ENCODE measurements at places on chromosomes 5 and 9.

- no peak for DNase-seq
- H3K27ac ChIP-seq, result no peak overlapping the region
- H3K4me3 ChIP-seq, result no peak overlapping the region
- H3K4me1 ChIP-seq, result no peaks in the 10 kb centered on the region
Measured at GRCh38 chr5:41404757-41405156, 105.6 kb downstream of the PLCXD3 start.

DNA sequence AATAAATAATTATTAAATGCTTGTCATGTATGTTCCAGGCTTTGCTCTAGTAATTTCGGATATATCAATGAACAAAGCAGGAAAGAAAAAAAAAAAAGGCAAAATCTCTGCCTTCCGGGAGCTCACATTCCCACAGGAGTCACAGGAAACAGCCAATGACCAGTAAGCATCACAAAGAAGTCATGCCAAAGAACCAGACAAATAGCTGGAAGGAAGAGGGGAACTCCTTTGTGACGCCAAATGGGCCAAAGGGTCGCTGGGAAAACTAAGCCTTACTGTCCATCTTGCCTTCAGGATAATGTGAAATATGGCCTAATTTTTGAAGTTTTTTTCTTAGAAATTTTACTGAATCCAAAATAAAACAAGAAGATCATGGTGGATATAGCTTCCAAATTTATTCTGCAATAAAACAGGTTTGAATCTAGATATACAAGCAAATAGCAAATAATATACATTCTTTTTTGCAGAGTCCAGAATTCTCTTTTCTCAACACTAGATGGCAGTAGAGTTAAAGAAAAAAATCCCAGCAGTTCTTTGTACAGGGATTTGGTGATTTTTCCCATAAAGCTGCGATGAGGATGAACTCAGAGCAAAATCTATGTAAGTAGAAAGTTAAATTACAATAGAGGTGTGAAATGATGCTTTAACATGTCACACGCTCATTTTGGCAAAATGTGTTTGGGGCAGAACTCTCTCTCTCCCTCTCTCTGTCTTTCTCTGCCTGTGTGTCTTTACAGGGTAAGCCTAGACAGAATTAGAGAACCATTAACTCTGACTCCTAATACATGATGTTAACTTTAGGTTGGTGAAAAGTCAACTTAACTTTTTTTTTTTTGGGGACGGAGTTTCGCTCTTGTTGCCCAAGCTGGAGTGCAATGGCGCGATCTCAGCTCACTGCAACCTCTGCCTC lies 60.0 kb upstream of the TUT7 start:
- H3K27ac ChIP-seq, result no peak overlapping the region
- no peak for DNase-seq
- H3K36me3 ChIP-seq, result no peaks in the 10 kb centered on the region
- H3K27me3 ChIP-seq, result no peaks in the 10 kb centered on the region

- no peak for DNase-seq
- H3K27me3 ChIP-seq, result no peaks in the 10 kb centered on the region
- no peaks in the 10 kb centered on the region for H3K4me1 ChIP-seq
- no peaks in the 10 kb centered on the region for H3K36me3 ChIP-seq
Measured at GRCh38 chr5:152606776-152607364, 201.8 kb upstream of the NMUR2 start.

DNA sequence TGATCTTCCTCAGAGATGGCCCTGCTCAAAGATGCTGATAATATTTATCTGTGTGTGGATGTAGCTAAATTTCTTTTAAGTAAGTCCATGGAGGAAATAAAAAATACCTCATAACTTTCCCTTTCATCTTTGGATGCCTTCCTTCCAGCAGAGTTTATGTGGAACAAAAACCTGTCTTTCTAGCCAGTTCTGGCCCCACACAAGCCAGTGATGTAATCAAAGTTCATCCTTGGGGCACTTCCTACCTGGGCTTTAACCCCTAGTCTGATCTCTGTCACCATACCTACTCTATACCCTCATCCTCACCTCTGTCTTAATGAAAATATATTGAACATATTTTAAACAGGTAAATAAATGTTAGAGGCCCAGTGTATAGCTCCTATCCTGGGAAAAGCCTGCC lies 39.8 kb upstream of the RASGRF2 start:
- H3K4me1 ChIP-seq, result peaks cover 5% of the 10 kb centered on the region
- H3K27me3 ChIP-seq, result no peaks in the 10 kb centered on the region
- no peak overlapping the region for H3K27ac ChIP-seq
- no peaks in the 10 kb centered on the region for H3K36me3 ChIP-seq
- DNase-seq, result no peak

DNA sequence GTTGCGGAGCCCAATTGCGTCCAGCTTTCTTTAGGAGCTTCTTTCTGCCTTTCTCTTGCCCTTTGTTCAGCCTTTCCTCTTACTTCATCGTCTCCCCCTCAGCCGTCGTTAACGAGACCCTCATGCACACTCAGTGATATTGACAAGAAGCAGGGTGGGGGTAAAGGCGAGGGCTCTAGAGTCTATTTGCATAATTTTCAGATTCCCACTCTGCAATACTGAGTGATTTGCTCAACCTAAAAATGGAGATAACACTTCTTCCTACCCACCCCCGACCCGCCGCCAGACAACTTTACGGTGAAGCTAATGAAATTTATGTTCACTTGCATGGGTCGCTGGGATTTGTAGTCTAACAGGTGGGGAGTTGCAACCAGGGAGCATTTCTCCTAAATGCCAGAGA lies 1.3 kb upstream of the TBC1D2 start:
- H3K27me3 ChIP-seq, result peaks cover 3% of the 10 kb centered on the region
- H3K36me3 ChIP-seq, result no peaks in the 10 kb centered on the region
- no peak for DNase-seq
- peak overlapping the region; percentile 97 for H3K4me3 ChIP-seq

GRCh38 chr9:80707120-80707519 lies 982.2 kb downstream of the TLE1 start:
- no peaks in the 10 kb centered on the region for H3K4me1 ChIP-seq
- H3K4me3 ChIP-seq, result no peak overlapping the region
- H3K36me3 ChIP-seq, result no peaks in the 10 kb centered on the region
- DNase-seq, result no peak
- peaks cover 2% of the 10 kb centered on the region for H3K27me3 ChIP-seq

GRCh38 chr5:54224103-54224826 lies 86.1 kb downstream of the ARL15 start:
- no peaks in the 10 kb centered on the region for H3K36me3 ChIP-seq
- no peak overlapping the region for H3K4me3 ChIP-seq
- H3K27me3 ChIP-seq, result peaks cover 8% of the 10 kb centered on the region
- peaks cover 26% of the 10 kb centered on the region for H3K4me1 ChIP-seq

DNA sequence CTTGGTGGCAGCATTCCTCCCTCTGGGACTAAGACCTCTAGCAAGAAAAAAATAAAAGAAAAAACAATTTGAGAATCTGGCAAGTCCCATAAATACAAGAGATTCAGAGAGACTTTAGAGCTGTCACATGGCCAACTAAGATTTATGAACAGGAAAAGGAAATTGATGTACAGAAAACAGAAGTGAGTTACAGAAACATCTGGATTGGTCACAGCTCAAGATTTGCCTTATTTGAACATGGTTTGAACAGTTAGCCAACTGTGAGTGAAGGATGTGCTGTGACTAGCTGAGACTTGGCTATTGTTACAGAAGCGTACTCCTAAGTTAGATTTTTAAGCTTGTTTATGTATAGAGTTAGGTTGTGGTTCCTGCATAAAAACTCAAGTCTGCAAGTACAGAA lies 340.2 kb downstream of the SLCO4C1 start:
- no peaks in the 10 kb centered on the region for H3K4me1 ChIP-seq
- no peaks in the 10 kb centered on the region for H3K36me3 ChIP-seq
- no peak overlapping the region for H3K27ac ChIP-seq

- no peaks in the 10 kb centered on the region for H3K4me1 ChIP-seq
- DNase-seq, result no peak
- no peak overlapping the region for H3K4me3 ChIP-seq
- peaks cover 50% of the 10 kb centered on the region for H3K36me3 ChIP-seq
Measured at GRCh38 chr9:124890179-124890578, 28.2 kb downstream of the ARPC5L start.

DNA sequence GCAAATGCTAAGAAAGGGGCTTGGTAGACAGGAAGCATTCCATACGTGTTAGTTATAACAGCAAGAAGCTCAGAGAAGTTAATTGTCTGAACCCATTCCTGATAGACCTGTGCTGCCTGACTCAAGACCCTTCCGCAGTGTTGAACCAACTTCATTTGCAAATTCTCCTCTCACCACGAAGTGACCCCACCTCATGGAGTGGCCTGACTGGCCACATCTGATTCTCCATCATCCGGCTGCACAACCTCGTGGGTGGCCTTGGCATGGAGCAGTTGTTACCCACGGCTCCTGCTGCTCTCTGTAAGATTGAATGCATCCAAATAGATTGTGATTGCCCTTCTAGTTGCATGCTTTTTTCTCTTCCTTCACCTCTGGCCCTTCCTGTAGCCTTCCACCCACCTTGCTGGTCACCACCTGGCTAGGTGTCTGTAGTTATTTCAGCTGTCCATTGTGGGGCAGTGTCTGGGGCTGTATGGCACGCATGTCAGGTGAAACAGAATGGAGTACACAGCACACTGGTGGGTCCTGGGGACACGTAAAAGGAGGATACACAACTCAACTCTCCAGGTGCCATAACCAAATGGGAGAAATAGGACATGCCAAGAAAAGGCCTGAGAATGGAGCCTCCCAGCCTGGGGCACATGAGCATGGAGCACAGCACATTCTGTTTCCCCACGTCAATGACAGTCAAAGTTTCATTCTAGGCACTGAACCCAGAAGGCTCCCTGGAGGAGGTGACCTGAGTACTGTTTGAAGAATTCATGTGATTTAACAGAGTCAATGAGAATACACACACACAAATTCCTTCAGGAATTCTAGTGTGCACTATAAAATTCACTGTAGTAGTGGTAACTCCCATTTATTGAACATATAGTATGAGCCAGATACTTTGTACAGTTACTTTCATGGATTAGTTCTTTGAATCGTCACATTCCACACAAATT lies 70.5 kb upstream of the PTCH1 start:
- no peak for DNase-seq
- no peaks in the 10 kb centered on the region for H3K27me3 ChIP-seq
- no peak overlapping the region for H3K27ac ChIP-seq
- no peaks in the 10 kb centered on the region for H3K4me1 ChIP-seq
- no peaks in the 10 kb centered on the region for H3K36me3 ChIP-seq

DNA sequence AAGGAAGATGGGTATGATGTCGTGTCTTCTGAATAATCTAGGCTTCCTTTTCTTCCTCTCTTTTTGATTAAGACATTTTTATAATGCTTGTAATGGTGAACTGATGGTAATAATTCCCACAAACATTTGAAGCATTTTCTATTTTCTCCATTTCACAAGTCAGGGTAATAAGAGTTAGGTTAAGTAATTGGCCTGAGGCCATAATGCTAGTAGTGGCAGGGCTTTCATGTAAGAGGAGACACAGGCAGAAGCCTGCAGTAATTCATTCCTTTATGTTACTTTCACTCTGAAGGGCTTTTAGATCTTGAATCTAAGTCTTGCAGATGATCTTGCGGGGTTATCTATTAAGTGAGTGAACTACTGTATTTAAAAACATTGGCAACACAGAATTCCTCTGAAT lies 374.9 kb downstream of the MAT2B start:
- H3K27ac ChIP-seq, result no peak overlapping the region
- H3K36me3 ChIP-seq, result no peaks in the 10 kb centered on the region
- no peak overlapping the region for H3K4me3 ChIP-seq
- H3K4me1 ChIP-seq, result no peaks in the 10 kb centered on the region

GRCh38 chr9:126519660-126520420 lies 93.9 kb upstream of the LMX1B start:
- no peak overlapping the region for H3K4me3 ChIP-seq
- H3K27ac ChIP-seq, result no peak overlapping the region
- peaks cover 11% of the 10 kb centered on the region for H3K4me1 ChIP-seq
- H3K36me3 ChIP-seq, result no peaks in the 10 kb centered on the region
- no peak for DNase-seq

DNA sequence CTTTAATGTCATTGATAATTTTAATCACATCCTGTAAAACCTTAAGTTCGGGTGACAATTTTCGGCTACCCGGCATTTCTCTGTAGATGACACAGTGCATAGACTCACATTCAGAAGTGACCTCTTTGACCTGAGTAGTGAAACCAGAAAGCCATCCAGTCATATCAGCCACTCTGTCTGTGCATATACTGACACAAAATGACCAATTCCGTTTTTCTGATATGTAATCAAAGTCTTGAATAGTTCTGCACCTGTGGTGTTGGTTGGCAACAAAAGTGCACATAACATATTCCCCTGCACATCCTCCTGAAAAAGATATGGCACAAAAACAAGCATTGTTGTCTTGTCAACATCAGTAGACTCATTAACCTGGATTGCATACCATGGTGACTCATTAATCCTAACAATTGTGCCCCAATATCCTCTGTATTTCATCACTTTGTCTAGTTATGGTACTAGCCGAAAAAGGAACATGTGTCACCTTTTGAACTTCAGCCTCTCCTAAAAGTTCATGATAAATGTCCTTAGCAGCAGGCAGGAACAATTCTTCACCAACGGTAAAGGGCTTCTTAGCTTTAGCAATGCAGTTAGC lies 4.6 kb upstream of the HNRNPA0 start:
- peaks cover 6% of the 10 kb centered on the region for H3K27me3 ChIP-seq
- H3K4me1 ChIP-seq, result no peaks in the 10 kb centered on the region
- no peak for DNase-seq

- no peak overlapping the region for H3K27ac ChIP-seq
- H3K36me3 ChIP-seq, result no peaks in the 10 kb centered on the region
- H3K4me1 ChIP-seq, result peaks cover 19% of the 10 kb centered on the region
- H3K4me3 ChIP-seq, result no peak overlapping the region
- H3K27me3 ChIP-seq, result no peaks in the 10 kb centered on the region
- DNase-seq, result no peak
Measured at GRCh38 chr5:138371454-138371853, 19.0 kb downstream of the KDM3B start.

GRCh38 chr5:97417986-97418385 lies 234.9 kb upstream of the RIOK2 start:
- no peaks in the 10 kb centered on the region for H3K36me3 ChIP-seq
- no peak for DNase-seq
- no peak overlapping the region for H3K4me3 ChIP-seq
- peaks cover 6% of the 10 kb centered on the region for H3K4me1 ChIP-seq
- no peak overlapping the region for H3K27ac ChIP-seq

DNA sequence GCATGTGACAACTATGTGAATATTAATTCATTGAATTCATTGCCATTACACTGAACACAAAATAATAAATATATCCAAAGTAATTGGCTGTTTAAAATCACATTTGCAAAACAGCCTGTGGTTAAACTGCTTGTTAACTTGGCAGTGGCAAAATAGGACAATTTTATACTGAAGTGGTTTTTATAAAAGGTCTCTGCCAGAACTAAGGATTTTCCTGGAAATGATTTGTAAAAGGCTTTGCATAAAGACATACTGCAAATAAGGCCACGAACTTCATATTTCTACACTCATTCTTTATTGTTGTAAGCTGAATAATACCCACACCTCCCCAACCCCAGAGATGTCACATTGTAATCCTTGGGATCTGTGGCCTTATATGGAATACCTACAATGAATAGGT lies 370.3 kb upstream of the RGMB start:
- no peak for DNase-seq
- no peaks in the 10 kb centered on the region for H3K4me1 ChIP-seq
- H3K36me3 ChIP-seq, result no peaks in the 10 kb centered on the region

- H3K4me3 ChIP-seq, result peak overlapping the region; percentile 45
- H3K27me3 ChIP-seq, result peaks cover 2% of the 10 kb centered on the region
- peak; percentile 48 for DNase-seq
- peaks cover 3% of the 10 kb centered on the region for H3K36me3 ChIP-seq
- peaks cover 30% of the 10 kb centered on the region for H3K4me1 ChIP-seq
Measured at GRCh38 chr5:141603923-141604717, 14.7 kb downstream of the DIAPH1 start.

Data from endothelial cell (in vitro differentiated cells).